GM23338 (cell line): ENCODE measurements at places on chromosomes 3 and 15.
A peak's percentile ranks its signal among the peaks of the same experiment; 100 is the strongest.

GRCh38 chr15:88284318-88284998, 27.9 kb upstream of the NTRK3 start:
- no peak for DNase-seq

DNA sequence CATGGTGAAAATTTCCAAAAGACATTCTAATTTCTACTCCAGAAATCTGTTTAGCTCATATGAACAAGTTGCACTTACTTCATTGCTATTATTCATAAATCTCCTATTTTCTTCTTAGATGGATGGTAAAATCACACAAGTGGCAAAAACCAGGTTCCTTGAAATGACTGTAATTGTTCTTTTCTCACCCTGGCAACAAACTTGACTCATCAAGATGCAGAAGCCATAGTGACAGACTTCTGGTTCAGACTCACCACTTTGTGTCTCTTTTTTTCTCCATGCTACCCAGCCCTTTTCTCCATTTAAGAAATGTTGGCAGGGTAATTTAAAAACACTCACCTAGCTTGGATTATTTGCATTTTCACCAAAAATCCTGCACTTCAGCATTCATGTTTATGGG, 82.1 kb downstream of the LRRC28 start:
- no peak for DNase-seq

DNA sequence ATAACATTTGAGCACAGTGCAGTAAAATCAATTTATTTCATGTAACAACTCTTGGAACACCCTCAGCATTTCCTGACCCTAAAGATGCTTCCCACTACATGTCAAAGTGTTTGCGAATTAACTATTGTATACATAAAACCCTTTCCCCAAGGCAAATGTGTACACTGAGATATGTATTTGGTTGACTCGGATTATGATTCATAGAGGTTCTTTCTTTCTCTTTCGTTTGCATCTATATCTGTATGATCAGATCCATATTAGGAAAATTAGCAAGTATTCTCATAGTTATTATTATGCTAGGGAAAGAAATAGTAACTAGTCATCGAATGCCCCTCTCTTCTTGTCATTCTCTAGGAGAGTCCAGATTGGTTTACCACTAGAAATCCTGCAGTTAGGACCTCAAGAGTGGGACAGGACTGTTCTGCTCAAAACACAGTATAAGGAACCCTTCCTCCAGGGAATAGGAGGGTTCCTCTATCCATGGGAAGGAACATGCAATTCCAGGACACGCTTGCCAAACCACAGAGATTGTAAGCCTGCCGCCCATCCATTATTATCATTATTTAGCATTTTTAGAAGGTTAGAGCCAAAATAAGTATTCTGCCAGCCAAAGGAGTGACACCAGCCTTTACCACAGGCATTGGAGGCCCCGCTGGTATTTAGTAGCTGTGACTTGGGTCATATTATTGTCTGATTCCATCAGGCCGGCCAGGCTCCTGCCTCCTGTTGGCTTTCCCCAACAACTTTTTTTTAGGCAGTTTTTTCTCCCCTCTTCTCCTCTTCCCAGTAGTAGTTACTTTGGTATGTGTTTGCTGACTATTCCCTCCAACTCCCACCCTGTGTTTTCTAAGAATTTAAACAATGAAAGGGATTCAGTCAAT, 100.7 kb downstream of the GALK2 start:
- DNase-seq = peak; percentile 38

DNA sequence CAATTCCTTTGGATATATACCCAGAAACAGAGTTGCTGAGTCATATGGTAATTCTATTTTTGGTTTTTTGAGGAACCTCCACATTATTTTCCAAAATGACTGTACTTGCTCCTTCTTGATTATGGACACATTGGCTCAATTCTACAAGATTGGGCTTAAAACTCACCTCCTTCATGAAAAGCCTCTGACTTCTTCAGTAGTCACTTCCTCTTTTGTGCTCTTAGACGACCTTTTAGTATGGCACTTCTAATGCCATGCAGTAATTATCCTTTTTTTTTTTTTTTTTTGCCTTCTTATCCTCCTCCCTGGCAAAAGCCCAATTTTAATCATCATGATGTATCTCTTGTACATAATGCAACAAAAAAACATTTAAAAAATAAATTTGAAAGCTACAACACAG, 33.0 kb upstream of the ABHD17C start:
- no peak for DNase-seq

DNA sequence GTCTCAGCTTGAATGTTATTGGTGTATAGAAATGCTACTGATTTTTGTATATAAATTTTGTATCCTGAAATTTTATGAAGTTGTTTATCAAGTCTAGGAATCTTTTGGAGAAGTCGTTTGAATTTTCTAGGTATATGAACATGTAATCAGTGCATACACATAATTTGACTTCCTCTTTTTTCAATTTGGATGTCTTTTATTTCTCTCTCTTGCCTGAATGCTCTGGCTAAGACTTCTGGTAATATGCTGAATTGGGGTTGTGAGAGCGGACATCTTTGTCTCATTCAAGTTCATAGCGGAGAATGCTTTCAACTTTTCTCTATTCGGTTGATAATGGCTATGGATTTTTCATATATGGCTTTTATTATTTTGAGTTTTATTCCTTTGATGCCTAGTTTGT, 100.9 kb upstream of the MCTP2 start:
- DNase-seq = no peak

DNA sequence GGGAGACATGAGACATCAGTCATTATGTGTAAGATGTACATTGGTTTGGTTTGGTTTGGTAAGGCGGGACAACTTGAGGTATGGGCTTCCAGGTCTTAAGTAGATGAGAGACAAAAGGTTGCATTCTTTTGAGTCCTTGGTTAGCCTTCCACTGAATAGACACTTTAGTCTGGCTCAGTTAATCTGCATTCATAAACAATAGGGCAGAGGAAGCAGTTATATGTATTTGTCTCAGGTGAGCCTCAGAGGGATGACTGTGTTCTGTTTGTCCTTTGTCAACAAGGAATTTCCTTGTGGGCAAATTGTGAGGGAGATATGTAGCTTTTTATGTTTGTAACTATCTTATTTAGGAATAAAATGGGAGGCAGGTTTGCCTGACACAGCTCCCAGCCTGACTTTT, 50.4 kb downstream of the TCF12 start:
- peak; percentile 29 for DNase-seq

DNA sequence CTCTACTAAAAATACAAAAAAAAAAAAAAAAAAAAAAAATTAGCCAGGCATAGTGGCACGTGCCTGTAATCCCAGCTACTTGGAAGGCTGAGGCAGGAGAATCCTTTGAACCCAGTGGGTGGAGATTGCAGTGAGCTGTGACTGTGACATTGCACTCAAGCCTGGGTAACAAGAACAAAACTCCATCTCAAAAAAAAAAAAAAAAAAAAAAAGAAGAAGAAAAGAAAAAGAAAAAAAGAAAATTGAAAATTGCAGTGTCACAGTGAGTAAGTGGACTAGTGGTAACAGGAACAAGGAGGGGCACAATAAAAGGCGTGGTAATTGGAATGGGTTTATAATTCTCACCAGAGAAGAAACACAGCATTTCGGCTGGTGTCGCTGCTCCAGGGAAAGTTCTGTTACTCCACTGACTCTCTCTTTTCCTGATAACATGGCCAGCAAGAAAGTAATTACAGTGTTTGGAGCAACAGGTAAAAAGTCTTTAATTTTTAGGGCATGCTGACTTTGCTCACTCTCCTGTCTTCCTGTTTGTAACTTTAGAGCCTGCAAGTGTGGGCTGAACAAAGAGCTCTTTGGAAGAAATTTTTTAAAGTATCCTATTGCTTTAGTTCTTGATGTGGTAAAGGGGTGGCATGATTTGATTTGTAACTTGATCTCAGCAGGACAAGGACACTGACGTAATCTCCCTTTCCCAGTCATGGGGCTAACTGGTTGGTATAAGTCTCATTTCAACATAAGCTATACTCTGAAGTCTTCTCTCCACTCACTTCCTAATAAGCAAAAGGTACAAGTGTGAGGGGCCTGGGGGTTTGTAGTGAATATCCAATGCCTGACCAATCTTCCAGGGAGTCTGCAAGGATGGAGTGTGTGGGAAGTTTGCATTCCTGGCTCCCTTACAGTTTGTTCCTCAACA, 22.1 kb upstream of the TRA2B start:
- DNase-seq = no peak

GRCh38 chr3:150874666-150875219, 30.5 kb downstream of the MINDY4B start:
- DNase-seq = no peak

DNA sequence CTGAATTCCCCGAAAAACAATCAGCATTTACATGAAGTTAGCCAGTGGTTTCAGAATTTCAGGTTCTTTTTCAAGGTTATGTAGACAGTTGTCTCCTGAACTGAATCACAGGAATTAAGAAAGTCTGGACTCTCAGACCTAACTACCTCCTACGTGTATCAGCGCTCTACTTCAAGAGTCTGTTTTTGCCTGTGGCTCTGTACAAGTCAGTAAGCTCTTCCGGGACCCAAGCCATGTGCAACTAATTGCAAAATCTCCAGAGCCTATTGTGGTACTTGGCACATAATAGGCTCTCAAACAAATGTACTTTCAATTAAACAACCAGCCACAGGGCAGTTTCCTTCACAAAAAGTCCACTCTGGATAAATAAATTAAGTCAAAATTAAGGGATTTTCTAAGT, 414.2 kb downstream of the PDCD6IP start:
- no peak for DNase-seq

DNA sequence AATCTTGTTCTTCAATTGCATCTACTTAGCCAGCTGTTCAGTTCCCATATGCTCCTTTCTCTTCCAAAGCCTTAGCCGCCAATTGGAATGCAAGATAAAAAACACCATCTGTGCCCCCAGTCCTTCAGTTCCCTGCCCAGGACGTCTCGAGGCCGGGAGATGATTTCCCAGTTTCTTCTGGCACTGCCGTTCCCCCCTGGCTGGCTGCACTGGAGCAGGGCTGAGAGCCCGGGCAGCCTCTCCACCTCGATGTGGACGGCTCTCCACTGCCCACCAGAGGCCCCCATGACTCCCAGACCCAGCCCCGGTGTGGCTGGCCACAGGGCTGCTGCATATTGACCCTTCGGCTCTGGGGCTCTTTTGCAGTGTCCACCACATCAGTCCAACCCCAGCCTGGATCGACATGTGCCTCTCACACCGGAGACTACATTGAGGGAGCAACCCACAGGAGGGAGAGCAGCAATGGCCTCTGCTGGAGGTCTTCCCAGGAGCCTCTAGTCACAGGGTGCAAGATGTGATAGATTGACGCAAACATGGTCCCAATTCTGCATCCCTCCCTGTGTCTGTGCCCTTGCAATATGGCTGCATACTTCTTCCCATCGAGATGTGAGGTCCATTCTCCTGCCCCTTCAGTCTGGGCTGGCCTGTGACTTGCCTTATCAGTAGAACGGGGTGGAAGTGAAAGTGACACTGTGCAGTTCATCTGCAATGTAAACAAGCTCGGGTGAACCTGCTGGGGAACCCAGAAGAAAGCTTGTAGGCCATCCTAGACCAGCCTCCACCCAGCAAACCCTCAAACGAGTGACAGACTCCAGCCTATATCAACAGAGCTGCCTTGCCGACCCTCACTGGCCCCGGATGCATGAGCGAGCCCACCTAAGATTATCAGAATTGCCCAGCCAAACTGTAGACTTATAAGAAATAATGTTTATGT, 52.3 kb upstream of the PRR20G start:
- peak; percentile 11 for DNase-seq

- no peak for DNase-seq
Measured at GRCh38 chr3:15820911-15821310, 23.1 kb upstream of the ANKRD28 start.

- no peak for DNase-seq
Measured at GRCh38 chr3:134357261-134357913, 16.9 kb downstream of the AMOTL2 start.

- no peak for DNase-seq
Measured at GRCh38 chr3:186786922-186787321, 3.5 kb downstream of the EIF4A2 start.

DNA sequence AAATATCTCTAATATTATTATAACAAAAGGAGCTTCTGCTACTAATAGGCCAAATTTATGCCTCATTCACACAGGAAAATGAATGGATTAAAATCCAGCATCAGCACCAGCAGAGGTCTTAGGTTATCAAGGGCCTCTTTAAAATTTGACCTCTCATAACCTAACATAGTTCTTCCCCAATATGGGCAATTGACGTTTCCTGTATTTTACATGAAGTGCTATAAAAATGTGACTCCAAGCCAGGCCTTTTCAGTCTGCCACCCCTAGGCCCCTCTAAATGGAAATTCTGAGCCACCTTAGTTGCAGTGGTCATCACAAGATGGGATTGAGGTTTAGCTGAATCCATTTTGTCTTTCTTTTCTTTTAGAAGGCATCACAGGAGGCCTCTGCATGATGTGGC, 70.1 kb downstream of the CASR start:
- DNase-seq = no peak

DNA sequence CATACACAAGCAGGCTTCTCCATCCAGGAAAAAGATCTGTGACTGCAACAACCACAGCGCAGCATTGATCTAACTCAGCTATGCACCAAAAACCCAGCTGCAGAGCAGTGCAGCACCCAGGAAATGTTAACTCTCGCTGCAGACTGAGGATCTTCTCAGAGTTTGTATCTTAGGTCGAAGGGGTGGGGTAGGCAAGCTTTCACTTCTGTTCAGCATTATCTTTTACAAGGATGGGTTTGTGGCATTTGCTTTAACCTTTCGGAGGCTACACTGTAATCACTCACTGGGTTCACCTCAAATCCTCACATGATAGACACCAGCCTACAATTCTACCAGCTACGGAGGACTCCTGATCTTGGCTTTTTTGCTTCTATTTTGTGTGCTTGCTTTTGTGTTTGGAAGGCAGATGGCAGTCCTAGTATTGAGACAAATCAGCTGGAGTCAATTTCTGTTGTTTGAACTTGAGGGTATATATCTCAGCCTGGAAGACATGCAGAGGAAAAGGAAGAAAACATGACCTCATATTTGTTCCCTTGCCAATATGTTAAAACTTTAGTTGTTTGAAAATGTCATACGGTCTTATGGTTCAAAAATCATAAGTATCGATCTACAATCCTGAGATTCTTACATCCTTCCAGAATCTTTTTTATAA, 25.2 kb downstream of the LRRK1 start:
- DNase-seq = no peak

GRCh38 chr3:54755756-54756155, 172.1 kb downstream of the LRTM1 start:
- no peak for DNase-seq

GRCh38 chr3:106229495-106230278, 360.9 kb upstream of the CBLB start:
- DNase-seq = no peak

DNA sequence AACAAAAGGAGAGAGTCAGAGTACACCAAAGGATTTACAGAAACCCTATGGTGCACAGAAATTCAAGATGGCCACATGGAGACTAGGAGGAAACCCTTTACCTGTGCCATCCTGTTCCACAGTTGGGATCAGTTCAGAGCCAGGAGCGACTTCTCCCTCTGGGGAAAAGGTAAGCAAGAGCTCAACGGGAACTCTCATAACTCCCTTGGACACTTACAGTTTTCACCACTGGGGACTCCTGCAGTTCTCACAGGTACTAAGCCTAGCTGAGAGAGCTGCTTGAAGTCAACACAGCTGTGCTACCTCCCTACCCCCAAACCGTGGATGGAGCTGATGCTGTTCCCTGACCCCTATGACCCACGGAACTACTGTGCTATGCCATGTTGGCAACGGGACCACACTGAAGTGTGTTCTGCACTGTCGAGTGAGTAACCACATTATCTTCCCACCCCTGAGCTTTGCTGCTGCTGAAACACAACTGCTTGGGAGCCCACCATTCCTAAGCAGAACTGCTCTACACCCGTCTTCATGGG, 606.8 kb downstream of the GBE1 start:
- DNase-seq = peak; percentile 19
